ENCODE measurements at places on chromosomes 7 and 10.

GRCh38 chr7:132394283-132395198 is 181.7 kb downstream of the PLXNA4 start:
- no peak for DNase-seq

DNA sequence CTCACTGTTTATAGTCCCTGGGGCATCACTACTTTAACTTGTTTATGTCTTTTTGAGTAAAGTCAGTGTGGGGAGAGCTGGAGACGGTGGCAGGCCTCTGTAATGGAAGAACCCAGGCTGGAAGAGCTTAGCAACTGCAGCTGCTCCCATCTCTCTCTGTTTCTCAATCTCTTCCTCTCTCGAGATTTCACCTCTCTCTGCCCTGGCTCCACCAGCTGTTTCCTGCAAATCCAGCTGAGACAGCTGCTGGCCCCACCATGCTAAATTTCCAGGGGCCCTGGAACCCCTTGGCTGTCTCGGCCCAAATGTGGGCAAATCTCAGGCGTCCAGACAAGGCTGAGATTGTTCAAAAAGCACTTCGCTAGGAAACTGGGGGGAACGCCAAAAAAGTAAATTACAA is 25.8 kb upstream of the SLF2 start:
- peak; percentile 74 for DNase-seq

DNA sequence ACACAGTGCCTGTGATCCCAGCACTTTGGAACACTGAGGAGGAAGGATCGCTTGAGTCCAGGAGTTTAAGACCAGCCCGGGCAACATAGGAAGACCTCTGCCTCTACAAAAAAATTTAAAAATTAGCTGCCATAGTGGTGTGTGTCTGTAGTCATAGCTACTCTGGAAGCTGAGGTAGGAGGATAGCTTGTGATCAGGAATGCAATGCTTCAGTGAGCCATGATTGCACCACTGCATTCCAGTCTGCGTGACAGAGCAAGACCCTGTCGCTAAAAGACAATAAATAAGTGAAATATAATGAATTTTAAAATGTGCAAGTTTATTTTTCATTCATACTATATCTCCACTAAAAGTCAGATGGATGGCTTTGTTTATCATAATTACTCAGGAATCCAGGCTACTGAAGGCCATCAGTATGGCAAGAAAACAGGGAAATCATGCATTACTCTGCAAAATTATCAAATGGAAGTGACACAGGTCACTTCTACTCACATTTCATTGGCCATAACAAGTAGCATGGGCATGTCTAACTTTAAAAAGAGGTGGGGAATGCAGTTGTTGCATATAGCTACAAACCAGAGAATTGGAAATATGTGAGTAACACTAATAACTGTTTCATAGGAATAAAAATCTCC is 32.9 kb upstream of the FAM3C start:
- peak; percentile 45 for DNase-seq

- no peak for DNase-seq
Measured at GRCh38 chr10:106570268-106570667, 594.2 kb downstream of the SORCS1 start.

GRCh38 chr7:50431722-50432305 is 18.3 kb downstream of the FIGNL1 start:
- no peak for DNase-seq

DNA sequence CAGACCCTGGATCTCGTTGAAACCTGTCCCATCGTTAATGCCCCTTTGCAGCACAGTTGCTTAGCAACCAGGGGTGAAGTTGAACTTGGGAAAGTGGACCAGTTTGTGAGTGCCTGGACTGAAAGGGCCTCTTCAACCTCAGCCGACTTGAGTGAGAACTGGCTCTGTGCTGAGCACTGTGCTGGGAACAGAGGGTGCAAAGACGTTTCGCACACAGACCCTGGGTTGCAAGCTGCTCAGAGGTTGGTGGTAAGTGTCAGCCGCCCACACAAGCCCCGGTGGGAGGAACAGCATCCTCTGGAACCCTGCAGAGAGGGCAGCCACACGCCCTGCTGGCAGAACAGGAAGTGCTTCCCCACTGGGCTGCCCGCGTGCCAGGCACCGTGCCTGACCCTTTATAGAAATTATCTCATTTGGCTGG is 89.2 kb downstream of the CARD11 start:
- no peak for DNase-seq

DNA sequence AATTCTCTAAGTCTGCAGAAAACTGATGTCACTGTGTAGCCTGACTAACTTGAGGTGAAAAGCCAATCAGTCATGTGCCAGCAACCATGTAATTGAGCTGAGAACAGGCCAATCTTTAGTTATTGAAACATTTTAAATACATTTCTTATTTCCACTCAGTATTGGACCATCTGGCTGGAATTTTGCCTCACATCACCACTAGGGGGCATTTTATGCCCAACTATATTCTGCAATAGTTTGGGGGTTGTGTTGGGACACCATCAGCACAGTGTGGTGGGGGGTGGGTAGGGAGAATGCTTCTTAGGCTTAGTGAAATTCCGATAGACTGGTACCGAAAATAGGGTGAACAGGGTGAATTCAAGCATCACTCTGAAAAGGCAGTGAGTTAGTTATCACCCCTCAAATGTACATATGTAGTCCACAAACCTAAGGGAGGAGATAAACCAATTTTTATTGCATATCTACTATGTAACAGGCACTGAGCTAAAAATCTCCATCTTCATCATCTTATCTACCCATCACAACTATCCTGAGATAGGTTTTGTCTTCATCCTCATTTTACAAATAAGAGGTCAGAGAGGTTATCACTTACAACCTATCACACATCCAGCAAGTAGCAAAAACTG is 17.8 kb downstream of the NPSR1 start:
- peak; percentile 9 for DNase-seq

GRCh38 chr10:4241724-4242345 is 456.8 kb upstream of the KLF6 start:
- DNase-seq, result peak; percentile 100

- no peak for DNase-seq
Measured at GRCh38 chr7:66734006-66734405, 6.5 kb upstream of the RABGEF1 start.

GRCh38 chr10:127149501-127150081 is 46.8 kb downstream of the INSYN2A start:
- DNase-seq, result no peak

GRCh38 chr7:1811850-1812508 is 141.9 kb downstream of the ELFN1 start:
- DNase-seq, result no peak

DNA sequence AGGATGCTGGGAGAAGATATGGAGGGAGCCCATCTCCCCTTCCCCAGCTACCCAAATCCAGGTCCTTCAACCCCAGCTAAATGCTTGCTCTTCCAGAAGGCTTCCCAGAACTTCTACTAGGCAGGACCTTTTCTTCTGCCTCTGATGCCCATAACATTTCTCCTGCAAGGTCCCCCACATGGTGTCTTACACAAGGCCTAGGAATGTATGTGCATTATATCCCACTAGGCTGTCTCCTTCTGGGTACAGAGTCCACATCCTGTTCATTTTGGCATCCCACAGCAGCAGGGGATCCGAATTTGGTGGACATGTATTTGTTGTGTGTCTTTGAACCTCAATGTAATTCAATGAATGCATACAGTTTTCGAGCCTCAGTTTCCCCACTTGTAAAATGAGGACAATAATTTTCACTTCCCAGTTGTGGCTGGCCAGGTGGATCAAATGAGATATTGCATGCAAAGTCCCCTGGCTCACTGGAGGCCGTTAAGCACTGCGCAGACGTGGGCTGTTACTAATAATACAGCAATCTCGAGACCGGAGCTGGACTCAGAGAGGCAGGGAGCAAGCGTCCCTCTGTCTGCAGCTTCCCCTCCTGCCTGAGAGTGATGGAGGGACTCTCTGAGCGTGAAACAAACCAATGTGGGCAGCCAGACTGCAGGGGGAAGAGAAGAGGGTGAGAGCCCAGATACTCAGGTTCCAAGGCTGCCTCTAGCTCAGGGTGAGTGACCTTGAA is 18.6 kb upstream of the YWHAG start:
- no peak for DNase-seq

GRCh38 chr10:47415520-47416304 is 31.6 kb upstream of the ZNF488 start:
- DNase-seq, result no peak

DNA sequence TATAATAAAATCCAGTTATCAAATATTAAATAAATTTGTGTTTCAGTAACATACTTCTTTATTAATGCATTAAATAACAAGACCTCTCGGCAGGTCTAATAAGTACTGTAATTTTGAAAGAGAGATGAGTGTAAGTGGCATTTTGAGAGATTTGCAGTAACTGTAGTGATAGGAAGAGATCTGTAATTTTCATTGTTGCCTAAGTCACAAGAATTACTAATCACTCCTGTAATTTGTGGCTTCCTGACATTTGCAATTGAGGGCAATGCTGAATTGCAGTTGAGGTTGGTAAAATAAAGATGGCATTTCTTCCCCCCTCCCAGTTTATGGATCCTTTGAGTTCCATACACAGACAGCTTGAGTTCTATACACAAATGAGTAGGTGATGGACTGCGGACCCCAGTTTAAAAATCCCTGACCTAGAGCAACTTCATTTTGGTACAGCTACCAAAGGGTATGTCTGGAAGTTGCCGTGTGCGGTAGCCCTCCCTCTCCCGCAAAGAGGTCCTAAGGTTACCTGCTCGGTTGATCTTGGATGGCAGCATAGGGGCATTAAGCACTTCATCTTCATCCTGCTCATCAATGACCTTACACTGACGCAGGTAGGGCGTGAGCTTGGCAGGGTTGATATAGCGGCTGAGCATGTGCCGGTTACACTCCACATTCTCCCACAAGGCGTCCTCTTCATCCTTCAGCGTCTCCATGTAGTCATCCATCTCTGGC is 96.4 kb downstream of the CARD11 start:
- DNase-seq, result no peak

- DNase-seq, result no peak
Measured at GRCh38 chr7:138843632-138844580, 45.9 kb upstream of the ATP6V0A4 start.

DNA sequence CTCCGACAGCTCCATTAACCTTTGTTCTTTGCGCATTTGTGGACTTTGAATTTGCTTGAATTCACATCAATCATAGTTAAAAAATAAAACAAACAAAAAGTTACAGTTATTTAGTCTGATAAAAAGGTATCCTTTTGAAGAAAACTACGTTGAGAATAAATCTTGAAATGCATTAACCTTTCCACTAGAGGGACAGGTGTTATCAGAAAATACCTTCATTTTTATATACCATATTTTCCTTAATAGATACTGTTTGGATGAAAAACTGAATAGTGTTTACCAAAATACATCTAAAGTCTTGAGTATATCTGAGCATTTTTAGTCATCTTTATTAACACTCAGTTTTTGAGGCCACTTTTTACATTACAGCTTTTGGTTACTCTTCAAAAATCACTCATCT is 371.9 kb downstream of the ZWINT start:
- no peak for DNase-seq

GRCh38 chr10:36788152-36788551 is 337.2 kb upstream of the ANKRD30A start:
- no peak for DNase-seq

GRCh38 chr10:129959544-129960480 is 4.3 kb downstream of the EBF3 start:
- no peak for DNase-seq

- DNase-seq, result no peak
Measured at GRCh38 chr7:146112755-146113154, 3.8 kb upstream of the CNTNAP2 start.

DNA sequence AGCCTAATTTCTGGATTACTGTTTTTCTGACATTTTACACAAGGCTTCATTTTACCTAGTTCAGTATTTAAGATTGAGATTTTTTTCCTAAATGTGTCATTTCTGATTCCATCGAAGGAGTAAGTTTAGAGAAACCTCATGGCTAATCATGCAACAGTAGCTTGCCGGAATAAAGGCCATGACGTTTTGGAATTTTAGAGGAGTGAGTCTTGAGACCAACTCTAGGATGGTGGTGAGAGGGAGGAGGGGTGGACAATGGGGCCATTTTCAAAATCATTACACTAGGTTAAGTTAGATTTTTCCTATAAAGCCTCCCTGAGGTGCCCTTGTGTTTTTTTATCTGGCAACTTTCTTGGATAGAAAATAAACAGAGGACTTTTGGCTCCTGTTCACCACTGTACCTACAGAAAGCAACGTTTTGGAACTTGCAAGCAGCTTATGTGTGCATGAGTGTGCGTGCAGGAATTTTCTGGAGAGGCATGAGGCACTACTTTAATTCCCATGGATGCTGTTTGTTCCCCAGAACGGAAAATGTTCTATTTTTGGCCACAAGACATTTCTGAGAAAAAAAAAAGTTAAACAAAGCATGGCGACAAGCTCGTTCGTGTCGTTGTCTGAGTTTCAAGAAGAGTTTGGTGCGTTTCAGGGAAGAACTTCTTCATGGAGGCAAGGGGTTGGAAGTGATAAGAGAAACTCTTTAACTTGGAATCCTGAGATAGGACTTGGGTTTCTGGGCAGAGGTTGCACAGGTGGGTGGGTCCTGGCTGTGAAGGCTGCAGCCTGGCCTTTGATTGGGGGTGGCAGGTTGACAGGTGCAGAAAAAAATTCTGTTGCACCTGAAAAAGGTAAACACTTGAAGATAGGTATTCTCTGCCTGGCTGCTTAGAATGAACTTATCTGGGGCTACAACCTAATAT is 178.1 kb downstream of the PTEN start:
- DNase-seq, result peak; percentile 42

- peak; percentile 75 for DNase-seq
Measured at GRCh38 chr7:16347827-16348192, 73.5 kb downstream of the CRPPA start.

DNA sequence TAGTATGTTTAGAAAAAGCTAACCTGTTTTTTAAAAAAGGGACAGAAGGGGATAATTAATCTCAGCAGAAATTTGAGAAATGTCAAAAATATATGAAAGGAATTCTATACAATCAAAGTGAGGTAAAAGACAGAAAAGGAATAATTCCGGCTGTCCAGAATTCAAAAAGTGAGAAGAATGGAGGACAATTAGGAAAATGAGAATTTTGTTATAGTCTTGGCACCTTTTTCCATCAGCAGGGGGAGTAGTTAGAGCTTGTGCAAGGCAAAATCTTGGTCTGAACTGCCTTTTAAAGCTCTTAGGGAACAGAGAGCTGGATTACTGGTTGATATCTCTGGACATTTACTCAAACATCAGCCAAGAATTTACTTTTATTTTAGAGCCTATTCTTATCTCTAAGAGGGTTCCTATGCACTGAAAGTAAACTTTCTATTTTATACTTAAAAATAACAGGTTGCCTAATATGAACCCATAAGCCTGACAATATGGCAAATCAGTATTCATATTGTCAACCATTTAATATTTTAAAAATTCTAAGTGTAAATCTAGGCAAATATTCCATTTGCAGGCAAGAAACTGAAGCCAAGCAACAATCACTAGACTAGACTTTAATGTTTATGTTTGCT is 185.6 kb downstream of the ANK3 start:
- DNase-seq, result peak; percentile 57

- DNase-seq, result peak; percentile 94
Measured at GRCh38 chr10:35421553-35422178, 85.4 kb downstream of the CCNY start.

GRCh38 chr7:98969386-98969785 is 91.1 kb downstream of the TRRAP start:
- DNase-seq, result no peak

DNA sequence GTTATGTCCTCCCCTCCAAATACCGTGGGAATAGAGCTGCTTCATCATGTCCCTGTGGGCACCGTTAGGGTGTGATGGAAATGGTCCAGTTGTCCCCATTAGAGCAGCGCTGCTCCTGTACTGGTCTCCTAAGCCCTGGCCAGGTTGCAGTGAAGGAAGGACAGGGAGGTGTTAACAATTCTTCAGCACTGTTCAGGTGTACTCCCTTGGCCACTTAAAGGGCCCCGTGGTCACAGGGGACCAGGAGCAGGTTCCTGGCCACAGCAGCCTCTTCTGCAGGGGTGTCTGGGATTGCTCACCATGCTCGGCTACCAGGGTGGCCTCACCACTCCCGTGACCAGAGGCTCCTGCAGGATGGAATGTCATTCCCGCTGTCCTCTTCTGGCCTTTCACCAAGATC is 65.8 kb downstream of the MINDY4 start:
- no peak for DNase-seq
